ENCODE measurements at places on chromosomes 7 and 10.

- DNase-seq = no peak
Observed at GRCh38 chr7:157575777-157576176, 239.0 kb downstream of the DNAJB6 start.

DNA sequence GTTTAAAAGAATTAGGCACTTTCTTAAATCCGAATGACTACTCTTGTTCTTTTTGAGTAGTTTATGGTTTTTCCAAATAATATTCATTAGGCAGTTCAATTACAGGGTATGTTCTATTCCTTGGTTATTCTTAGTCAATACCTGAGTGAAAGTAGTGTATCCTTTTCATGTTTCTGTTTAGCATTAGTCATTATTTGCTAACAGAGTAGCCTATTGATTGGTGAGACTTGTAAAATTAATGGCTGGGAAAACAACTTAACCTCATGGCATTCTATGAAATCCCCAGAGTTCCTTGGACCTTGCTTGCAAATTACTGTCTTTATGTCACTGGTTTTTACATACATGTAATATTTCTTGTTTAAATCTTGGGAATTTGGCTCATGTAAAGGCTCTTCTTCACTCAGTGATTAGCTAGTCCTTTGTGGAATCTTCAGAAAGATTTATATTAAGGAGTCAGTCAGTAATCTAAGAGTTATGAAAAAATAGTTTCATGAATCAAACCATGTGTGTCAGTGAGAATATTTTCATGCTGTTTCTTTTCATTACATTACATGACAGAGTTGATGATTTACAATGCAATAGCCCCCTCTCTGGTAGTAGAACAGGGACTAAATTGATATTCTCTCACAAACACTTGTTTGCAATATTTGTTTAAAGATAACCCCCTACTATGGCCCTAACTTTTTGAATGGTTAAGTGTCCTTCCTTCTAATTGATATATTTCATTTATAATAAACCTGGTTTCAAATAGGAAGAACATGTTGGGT, 81.5 kb upstream of the LRRTM3 start:
- DNase-seq = no peak

GRCh38 chr10:63689768-63690167, 168.6 kb downstream of the REEP3 start:
- DNase-seq = no peak

- no peak for DNase-seq
Observed at GRCh38 chr10:48383393-48383792, 76.9 kb downstream of the MAPK8 start.

DNA sequence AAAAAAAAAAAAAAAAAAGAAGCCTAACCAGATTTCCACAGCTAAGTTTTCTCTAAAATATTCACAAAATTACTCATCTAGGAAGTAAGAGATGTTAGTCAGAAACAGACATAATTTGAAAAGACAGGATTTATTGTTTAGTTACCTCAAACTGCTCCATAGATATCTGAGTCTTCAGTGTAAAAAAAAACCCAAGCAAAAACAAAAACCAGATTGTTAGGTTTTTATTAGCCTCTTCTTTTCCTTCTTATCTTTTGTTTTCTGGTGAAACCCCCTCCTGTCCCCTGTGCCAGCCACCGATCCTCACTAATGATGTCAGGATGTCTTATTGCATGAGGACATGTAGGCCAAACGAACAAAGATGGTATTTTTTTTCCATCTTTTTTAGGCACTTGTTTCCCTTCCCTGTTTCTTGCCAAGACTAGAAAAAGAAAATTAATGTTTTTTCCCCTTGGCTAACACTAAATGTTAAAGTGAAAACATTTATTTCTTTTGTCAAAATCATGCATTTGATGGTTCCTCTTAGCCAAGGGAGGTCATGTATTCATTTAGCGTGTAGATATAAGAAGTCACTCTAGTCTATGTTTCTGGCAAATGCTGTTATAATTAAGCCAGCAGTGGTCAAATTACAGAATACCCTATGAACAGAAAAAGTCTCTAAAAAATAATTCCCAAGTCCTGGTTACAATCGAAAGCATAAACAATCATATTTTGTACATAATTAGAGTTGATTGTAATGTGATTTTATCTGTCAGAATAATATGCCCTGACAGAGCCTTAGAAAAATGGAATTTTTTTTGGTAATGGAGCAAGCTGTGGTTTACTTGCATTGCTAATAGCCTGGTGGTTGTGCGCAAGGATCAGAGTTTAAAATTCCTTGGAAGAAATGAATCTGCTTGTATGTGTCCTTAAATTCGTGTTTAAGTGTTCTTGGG, 702.4 kb upstream of the FZD8 start:
- DNase-seq = no peak

GRCh38 chr7:99124236-99124635, 19.7 kb downstream of the SMURF1 start:
- DNase-seq = no peak

DNA sequence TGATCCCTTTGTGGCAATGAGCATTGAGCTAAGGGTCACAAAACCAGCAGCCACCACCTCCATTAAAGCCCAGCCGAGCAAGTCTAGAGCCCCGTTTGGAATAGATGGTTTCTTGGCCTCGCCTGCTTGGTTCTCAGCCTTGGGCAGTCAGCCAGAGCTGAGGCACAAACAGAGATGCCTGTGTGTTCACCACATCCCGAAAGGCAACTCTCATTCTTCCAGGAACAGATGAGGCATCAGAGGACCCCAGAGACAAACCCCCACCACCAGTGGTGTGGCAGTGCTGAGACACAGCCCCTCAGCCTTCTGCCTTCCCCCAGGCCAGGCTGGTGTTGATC, 203.3 kb upstream of the ZMIZ1 start:
- no peak for DNase-seq

GRCh38 chr10:74306227-74306982, 155.4 kb downstream of the ADK start:
- DNase-seq = no peak

DNA sequence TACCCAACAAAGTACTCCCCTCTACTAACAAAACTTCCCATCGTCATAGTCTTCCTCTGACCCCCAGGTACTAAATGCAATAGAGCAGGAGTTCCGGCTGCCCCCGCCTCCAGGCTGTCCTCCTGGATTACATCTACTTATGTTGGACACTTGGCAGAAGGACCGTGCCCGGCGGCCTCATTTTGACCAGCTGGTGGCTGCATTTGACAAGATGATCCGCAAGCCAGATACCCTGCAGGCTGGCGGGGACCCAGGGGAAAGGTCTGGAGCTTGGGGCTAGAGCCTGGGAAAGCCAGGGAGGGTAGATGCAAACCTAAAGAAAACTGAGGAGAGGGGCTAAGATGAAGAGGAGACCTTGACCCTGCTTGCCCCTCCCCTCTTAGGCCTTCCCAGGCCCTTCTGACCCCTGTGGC, 15.3 kb downstream of the EPHB6 start:
- DNase-seq = no peak

GRCh38 chr7:16594676-16595075, 50.9 kb downstream of the ANKMY2 start:
- DNase-seq = no peak

GRCh38 chr7:115496006-115496405, 534.6 kb downstream of the TFEC start:
- DNase-seq = no peak

- no peak for DNase-seq
Observed at GRCh38 chr7:31478721-31479120, 35.2 kb upstream of the ITPRID1 start.

DNA sequence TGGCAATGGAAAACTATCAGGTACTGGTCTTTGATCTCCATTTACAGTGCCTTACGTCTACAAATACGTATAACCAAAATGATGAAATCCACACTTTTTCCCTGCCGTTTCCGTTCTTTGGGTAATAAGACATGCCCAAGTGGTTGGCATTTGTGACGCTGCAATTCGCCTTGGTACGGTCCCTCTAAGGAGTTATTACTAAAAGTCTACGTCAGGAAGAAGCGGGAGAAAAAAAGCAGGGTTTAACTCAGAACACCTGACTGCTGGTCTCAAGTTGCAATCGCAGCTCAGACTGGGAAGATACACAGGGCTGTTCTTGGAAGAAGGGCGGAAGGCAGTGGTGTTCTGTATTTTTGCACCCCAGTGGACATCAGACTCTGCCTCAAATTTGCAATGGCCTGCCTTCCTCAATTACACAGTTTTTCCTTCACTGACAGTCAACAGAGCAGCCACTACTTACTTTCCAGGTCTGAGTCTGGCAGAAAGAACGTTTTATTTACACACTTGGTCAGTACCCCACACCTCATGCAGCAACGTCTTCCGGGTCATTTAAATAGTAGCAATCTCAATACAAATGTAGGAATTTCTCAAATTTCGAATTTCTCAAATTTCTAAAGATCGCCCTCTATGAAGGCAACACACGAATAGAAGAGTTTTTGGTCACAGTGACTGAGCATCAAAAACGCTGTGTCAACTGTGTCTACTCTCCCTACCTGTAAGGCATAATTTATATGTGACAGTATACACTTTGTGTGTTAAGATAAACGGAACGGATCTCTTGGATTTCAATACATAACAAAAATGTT, 2.1 kb downstream of the BAIAP2L1 start:
- DNase-seq = no peak
